Caki2 (cell line): ENCODE measurements at places on chromosomes 7 and 10. TPM values are rescaled to one million over a fixed set of nuclear protein-coding genes. Genes with fewer than 3 reads are reported as not detected.

Gene GALNT17
- total RNA-seq = not detected in 2 replicates

Gene INHBA
- 9.5 and 14.4 TPM in 2 replicates for total RNA-seq

Gene LIPM
- total RNA-seq = not detected in 2 replicates

Gene C10orf90
- not detected in 2 replicates for total RNA-seq

Gene TMEM196
- total RNA-seq = not detected in 2 replicates

Gene FBXO24
- total RNA-seq = 0.23 and 0.71 TPM in 2 replicates

Gene SYNPO2L
- not detected in 2 replicates for total RNA-seq

Gene PRKAR2B
- 12.5 and 14.0 TPM in 2 replicates for total RNA-seq
